Colonic mucosa (tissue), 4 donors: ENCODE measurements at places on chromosomes 2 and 18. TPM values are rescaled to one million over a fixed set of nuclear protein-coding genes. Genes with fewer than 3 reads are reported as not detected.

DNA sequence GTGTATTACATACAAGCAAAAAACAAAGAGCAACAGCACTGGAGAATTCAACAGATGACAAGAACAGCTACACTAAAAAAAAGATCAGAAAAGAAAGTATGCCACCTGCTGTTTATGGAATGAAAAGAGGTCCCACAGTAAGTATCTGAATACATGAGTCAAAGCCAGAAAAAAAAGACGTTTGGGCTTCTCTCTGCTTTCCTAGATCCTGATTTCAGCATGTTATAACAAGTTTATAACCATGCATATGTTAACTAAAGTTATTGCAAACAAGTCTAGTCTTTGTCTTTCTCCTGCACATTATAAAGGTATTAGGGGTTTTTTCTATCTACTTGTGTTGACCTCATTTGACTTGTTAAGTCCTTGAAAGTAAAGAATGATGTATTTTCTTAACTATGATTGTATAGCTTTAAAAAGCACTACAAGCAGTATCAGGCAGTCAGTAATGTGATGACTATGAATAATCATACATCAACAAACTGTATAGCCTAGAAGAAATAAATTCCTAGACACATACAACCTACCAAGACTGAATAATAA, 108.5 kb upstream of the COL5A2 start:
- H3K4me1 ChIP-seq, result no peaks in the 10 kb centered on the region
- no peaks in the 10 kb centered on the region for H3K27me3 ChIP-seq
- H3K4me3 ChIP-seq, result no peak overlapping the region
- no peaks in the 10 kb centered on the region for H3K36me3 ChIP-seq
- DNase-seq, result no peak

GRCh38 chr2:55809875-55810621, 113.5 kb downstream of the EFEMP1 start:
- H3K27ac ChIP-seq, result no peak overlapping the region
- H3K4me1 ChIP-seq, result no peaks in the 10 kb centered on the region
- no peaks in the 10 kb centered on the region for H3K27me3 ChIP-seq
- DNase-seq, result no peak

GRCh38 chr2:26299471-26300101, 46.4 kb upstream of the SELENOI start:
- H3K4me1 ChIP-seq, result no peaks in the 10 kb centered on the region
- peak; percentile 46 for DNase-seq
- peak overlapping the region; percentile 43 for H3K4me3 ChIP-seq
- no peaks in the 10 kb centered on the region for H3K36me3 ChIP-seq
- no peaks in the 10 kb centered on the region for H3K27me3 ChIP-seq

The MATN3 gene
- 0.12 TPM for total RNA-seq

DNA sequence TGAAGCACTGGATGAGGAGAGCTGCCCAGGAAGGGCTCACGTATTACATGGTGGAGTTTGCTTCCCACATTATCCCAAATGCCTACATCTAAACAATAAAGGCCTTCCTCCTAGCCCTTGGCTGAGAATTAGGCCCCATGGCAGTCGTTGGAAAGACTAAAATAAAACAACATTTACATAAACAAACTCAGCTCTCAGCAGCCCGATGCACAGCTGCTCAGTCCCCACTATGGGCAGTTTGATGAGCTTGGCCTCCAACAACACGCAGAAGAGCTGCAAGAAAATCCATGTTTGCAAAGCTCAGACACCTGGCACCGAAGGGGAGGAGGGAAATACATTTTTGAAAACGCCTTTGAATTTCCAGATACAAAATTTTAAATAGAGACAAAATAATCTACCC, 352.4 kb downstream of the EIPR1 start:
- no peak overlapping the region for H3K4me3 ChIP-seq
- no peak overlapping the region for H3K27ac ChIP-seq
- no peaks in the 10 kb centered on the region for H3K4me1 ChIP-seq
- H3K36me3 ChIP-seq, result no peaks in the 10 kb centered on the region
- H3K27me3 ChIP-seq, result no peaks in the 10 kb centered on the region
- DNase-seq, result no peak

DNA sequence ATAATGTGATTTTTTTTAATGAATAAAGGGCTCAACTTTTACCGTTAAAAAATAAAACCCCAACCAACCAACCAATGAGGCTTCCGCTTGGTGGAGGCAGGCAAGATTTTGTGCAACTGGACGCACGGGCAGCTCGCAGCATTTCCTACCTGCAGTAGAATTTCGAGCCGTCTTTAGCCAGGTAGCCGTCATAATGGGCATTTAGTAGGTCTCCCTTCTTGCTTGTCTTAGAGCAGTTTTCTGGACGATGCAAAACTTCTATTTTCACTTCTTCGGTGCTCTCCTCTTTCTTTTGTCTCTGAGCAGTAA, 316 bp downstream of the FKBP7 start:
- peak; percentile 29 for DNase-seq
- H3K4me1 ChIP-seq, result peaks cover 16% of the 10 kb centered on the region
- peak overlapping the region; percentile 97 for H3K27ac ChIP-seq

GRCh38 chr2:40783704-40784103, 331.8 kb upstream of the SLC8A1 start:
- no peaks in the 10 kb centered on the region for H3K4me1 ChIP-seq
- H3K27ac ChIP-seq, result no peak overlapping the region
- H3K4me3 ChIP-seq, result no peak overlapping the region
- no peaks in the 10 kb centered on the region for H3K36me3 ChIP-seq
- H3K27me3 ChIP-seq, result no peaks in the 10 kb centered on the region

- H3K4me1 ChIP-seq, result no peaks in the 10 kb centered on the region
- no peak for DNase-seq
- no peaks in the 10 kb centered on the region for H3K27me3 ChIP-seq
- no peak overlapping the region for H3K27ac ChIP-seq
- no peaks in the 10 kb centered on the region for H3K36me3 ChIP-seq
Measured at GRCh38 chr18:61619783-61620182, 273.0 kb downstream of the RNF152 start.

The CNDP1 gene
- total RNA-seq, result 0.10 TPM

DNA sequence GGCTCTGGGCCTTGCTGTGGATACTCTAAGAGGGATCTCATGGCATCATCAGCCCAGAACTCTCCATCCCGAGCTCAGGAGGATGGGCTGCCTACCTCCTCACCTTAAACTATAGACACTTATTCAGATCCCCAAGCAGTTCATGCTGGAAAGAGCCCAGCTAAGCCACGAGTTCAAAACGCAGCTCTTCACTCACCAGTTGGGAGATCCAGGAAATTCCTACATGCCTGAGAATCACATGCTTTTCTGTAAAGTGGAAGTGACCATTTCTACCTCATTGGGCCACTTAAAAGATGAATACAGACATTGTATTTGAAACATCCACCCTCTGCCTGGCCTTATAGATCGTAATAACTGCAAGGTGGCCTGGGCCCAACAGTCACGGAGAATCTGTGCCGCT, 6.6 kb downstream of the ATOH8 start:
- DNase-seq, result no peak
- peaks cover 6% of the 10 kb centered on the region for H3K27me3 ChIP-seq
- H3K27ac ChIP-seq, result no peak overlapping the region
- H3K36me3 ChIP-seq, result no peaks in the 10 kb centered on the region
- H3K4me3 ChIP-seq, result no peak overlapping the region

- H3K36me3 ChIP-seq, result no peaks in the 10 kb centered on the region
- DNase-seq, result no peak
- H3K27me3 ChIP-seq, result no peaks in the 10 kb centered on the region
- H3K4me3 ChIP-seq, result no peak overlapping the region
- H3K27ac ChIP-seq, result no peak overlapping the region
Measured at GRCh38 chr18:73232933-73233332, 365.1 kb upstream of the NETO1 start.

- no peak for DNase-seq
- no peaks in the 10 kb centered on the region for H3K27me3 ChIP-seq
- no peak overlapping the region for H3K27ac ChIP-seq
- H3K36me3 ChIP-seq, result no peaks in the 10 kb centered on the region
- no peak overlapping the region for H3K4me3 ChIP-seq
- H3K4me1 ChIP-seq, result no peaks in the 10 kb centered on the region
Measured at GRCh38 chr2:116696903-116697302, 1117.6 kb upstream of the DDX18 start.

The TYMS gene
- total RNA-seq, result 131 TPM

- H3K27ac ChIP-seq, result no peak overlapping the region
- H3K36me3 ChIP-seq, result no peaks in the 10 kb centered on the region
- H3K4me3 ChIP-seq, result no peak overlapping the region
- H3K4me1 ChIP-seq, result no peaks in the 10 kb centered on the region
- DNase-seq, result no peak
Measured at GRCh38 chr2:86226636-86227520, 27.6 kb downstream of the MRPL35 start.

DNA sequence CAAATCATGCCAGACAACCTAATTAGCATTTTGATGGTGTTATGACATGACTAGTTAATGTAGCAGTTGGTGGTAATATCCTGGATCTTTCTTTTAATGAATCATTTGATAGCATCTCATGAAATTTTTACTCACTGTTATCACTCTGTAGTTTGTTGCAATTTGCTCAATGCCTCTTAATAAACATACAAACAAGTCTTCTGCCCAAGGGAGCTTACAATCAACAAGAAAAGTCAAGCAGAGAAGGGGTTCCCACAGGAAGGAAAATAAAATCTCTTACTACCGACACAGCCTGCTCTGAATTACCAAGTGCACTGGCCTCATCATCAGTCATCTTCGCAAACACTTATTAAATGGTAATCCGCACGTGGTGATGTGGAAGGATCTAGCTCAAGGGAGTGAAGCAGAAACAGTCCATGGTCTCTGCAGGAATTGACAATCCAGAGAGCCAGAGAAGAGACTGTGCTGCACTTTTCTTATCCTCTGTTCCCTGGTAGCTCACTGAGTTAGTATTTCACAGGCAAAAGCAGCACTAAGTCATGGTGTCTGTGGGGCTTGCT, 263.5 kb downstream of the EPHA4 start:
- H3K36me3 ChIP-seq, result no peaks in the 10 kb centered on the region
- no peaks in the 10 kb centered on the region for H3K27me3 ChIP-seq
- peaks cover 3% of the 10 kb centered on the region for H3K4me1 ChIP-seq
- no peak for DNase-seq
- H3K27ac ChIP-seq, result no peak overlapping the region

- DNase-seq, result no peak
- H3K27ac ChIP-seq, result no peak overlapping the region
- no peaks in the 10 kb centered on the region for H3K36me3 ChIP-seq
- no peaks in the 10 kb centered on the region for H3K27me3 ChIP-seq
- no peak overlapping the region for H3K4me3 ChIP-seq
Measured at GRCh38 chr2:172909454-172909853, 166.2 kb upstream of the MAP3K20 start.

DNA sequence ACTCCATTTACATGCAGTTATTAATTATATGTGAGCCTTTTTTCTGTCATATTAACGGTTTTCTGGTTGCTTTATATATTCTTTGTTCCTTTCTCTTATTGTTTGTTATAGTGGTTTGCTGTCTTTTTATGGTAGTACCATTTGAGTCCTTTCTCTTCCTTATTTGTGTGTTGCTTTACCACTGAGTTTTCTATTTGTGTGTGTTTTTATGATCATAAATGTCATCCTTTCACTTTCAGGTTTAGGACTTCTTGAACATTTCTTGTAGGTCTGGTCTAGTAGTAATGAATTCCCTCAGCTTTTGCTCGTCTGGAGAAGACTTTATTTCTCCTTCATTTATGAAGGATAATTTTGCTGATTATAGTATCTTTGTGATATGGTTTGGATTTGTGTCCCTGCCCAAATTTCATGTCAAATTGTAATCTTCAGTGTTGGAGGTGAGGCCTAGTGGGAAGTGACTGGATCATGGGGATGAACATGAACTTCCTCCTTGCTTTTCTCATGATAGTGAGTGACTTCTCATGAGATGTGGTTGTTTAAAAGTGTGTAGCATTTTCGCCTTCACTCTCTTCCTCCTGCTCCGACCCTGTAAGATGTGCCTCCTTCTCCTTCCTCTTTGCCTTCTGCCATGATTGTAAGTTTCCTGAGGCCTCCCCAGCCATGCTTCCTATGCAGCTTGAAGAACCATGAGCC, 11.5 kb downstream of the GCC2 start:
- H3K27me3 ChIP-seq, result no peaks in the 10 kb centered on the region
- peaks cover 12% of the 10 kb centered on the region for H3K36me3 ChIP-seq
- no peak for DNase-seq

The WIPF1 gene
- 21.4 TPM for total RNA-seq

The ATG16L1 gene
- 36.3 TPM for total RNA-seq

GRCh38 chr18:5475267-5475666, 68.5 kb downstream of the EPB41L3 start:
- no peaks in the 10 kb centered on the region for H3K4me1 ChIP-seq
- H3K27me3 ChIP-seq, result no peaks in the 10 kb centered on the region
- H3K36me3 ChIP-seq, result no peaks in the 10 kb centered on the region
- no peak overlapping the region for H3K4me3 ChIP-seq

The CYP27C1 gene
- total RNA-seq, result 0.19 TPM

The CRIM1 gene
- total RNA-seq, result 90.7 TPM

DNA sequence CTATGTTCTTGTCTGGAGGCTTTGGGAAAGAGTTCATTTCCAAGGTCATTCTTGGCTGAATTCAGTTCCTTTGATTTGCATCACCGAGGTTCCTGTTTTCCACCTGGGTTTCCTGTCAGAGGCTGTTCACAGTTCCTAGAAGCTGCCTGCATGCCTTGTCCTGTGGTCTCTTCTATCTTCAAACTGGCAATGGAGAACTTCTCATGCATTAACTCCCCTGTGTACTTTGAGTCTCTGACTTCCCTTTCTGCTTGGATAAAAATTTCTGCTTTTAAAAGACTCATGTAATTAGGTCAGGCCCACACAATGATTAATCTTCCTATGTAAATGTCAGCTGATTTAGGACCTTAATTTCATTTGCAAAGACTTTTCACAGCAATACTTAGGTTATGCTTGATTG, 499.3 kb upstream of the FANCL start:
- no peak overlapping the region for H3K4me3 ChIP-seq
- no peak for DNase-seq
- no peaks in the 10 kb centered on the region for H3K36me3 ChIP-seq
- no peak overlapping the region for H3K27ac ChIP-seq
- no peaks in the 10 kb centered on the region for H3K27me3 ChIP-seq

GRCh38 chr2:72291059-72291458, 143.4 kb upstream of the CYP26B1 start:
- no peak overlapping the region for H3K4me3 ChIP-seq
- H3K27me3 ChIP-seq, result no peaks in the 10 kb centered on the region
- H3K4me1 ChIP-seq, result no peaks in the 10 kb centered on the region

GRCh38 chr2:151085181-151085611, 176.5 kb downstream of the RBM43 start:
- no peaks in the 10 kb centered on the region for H3K4me1 ChIP-seq
- no peak for DNase-seq
- no peaks in the 10 kb centered on the region for H3K27me3 ChIP-seq
- H3K27ac ChIP-seq, result no peak overlapping the region
- H3K4me3 ChIP-seq, result no peak overlapping the region

DNA sequence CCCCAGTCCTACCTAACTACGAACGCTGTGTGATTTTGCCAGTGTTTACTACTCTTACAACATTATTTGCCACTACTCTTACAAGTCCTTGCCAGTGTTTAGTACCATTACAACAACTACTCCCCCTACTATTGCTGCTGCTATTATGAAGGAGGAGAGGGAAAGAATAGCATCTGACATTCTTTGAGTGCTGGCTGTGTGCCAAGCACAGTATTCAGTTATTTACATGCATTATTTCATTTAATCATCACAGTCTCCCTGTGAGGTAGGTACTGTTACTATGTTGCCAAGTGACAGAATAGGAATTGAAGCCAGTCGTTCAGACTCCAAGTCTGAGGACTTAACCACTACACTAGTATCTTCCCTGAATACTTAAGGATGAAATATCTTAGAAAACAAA, 185.9 kb upstream of the FOSL2 start:
- no peaks in the 10 kb centered on the region for H3K27me3 ChIP-seq
- H3K4me3 ChIP-seq, result no peak overlapping the region
- H3K27ac ChIP-seq, result no peak overlapping the region
- H3K36me3 ChIP-seq, result no peaks in the 10 kb centered on the region
- DNase-seq, result no peak
- no peaks in the 10 kb centered on the region for H3K4me1 ChIP-seq

The UCN gene
- total RNA-seq, result 0.74 TPM

GRCh38 chr2:209556354-209556961, 132.6 kb downstream of the MAP2 start:
- H3K36me3 ChIP-seq, result no peaks in the 10 kb centered on the region
- H3K4me1 ChIP-seq, result no peaks in the 10 kb centered on the region
- no peak overlapping the region for H3K4me3 ChIP-seq
